ENCODE measurements at places on chromosomes 3 and 15.

DNA sequence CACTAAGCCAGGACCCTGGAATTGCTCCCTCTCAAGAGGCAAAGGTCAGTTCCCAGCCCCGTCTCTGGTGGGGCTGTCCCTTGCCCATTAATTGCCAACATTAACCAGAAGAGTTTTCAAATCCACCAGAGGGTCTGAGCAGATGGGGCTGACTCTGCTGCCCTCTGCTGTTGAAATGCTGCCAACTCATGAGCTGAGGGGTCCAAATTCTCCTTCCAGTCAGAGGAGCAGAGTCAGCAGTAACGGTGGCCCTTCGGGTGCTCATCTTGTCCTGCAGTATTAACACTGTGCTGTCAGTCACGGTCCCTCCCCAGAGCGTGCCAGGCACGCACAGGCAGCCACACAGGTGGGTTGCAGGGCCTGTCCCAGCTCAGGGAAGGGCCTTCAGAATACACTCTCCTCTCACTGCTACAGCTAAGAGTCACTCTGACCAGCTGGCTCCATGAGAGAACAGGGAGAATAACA, 10.7 kb upstream of the SPTBN5 start:
- peak; percentile 60 for DNase-seq

DNA sequence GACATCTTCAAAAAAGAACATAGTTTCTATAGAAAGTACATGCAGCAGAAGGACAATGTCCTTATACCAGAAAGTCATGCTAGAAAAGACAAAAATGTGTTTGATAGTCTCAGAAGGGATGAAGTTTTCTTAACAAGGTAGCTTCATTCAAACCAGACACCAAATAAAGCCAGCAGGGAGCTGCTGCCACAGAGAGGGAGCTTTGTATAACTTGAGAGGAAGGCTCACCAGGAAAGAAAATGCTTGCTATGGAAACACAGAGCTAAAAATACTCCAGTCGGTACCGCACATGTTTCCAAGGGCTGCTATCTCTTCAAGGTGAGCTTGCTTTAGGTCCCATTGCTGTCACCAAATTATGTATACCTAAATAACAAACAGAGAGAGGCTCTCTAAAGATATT, 1074.8 kb upstream of the ALCAM start:
- DNase-seq: no peak

DNA sequence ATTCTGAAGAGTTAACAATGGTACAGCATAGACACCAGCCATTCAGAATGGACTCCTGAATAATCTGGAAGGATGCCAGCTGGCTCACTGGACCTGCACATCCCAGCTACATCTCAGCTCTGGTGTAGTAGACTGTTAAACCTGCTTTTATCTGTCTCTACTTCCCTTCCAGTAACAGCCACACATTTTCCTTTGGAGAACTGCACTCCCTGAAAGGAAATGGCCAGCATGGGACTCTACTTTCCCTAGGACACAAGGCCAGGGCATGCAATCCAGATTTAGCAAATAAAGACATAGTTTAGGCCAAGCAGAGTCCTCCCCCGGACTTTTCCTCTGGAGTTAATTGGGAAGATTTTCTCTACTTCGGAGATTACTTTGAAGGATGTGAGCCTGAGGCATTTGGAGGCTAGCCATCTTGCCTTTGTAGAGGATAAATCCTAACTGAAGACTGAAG, 82.7 kb upstream of the TCF12 start:
- no peak for DNase-seq

GRCh38 chr3:184914628-184915027, 102.7 kb downstream of the VPS8 start:
- no peak for DNase-seq

- no peak for DNase-seq
Observed at GRCh38 chr3:107028086-107028485, 349.2 kb upstream of the CCDC54 start.

Measured in GM18507 (cell line).